NCI-H1092 (cell line): ENCODE measurements at places on chromosomes 2 and 18.
A peak's percentile ranks its signal among the peaks of the same experiment; 100 is the strongest.

- DNase-seq = no peak
Measured at GRCh38 chr2:107338571-107338970, 452.6 kb upstream of the ST6GAL2 start.

DNA sequence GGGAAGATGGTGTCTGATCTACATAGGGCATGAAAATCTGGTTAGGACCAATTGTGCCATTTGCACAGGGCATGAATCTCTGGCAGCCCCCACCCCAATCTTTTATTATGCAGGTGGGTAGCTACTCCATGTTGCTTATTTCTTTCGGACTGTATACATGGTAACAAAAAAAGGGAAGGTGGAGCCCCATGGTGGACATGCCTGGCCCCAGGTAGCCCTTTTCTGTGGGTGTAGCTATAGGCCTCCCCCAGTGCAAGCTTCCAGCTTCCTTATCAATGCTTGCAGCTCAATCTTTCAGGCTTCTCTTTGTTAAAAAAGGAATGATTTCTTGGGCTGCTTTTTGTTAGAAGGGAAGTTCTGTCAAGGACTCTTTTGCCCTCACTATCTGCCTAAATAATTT is 14.3 kb upstream of the UXS1 start:
- DNase-seq = no peak

DNA sequence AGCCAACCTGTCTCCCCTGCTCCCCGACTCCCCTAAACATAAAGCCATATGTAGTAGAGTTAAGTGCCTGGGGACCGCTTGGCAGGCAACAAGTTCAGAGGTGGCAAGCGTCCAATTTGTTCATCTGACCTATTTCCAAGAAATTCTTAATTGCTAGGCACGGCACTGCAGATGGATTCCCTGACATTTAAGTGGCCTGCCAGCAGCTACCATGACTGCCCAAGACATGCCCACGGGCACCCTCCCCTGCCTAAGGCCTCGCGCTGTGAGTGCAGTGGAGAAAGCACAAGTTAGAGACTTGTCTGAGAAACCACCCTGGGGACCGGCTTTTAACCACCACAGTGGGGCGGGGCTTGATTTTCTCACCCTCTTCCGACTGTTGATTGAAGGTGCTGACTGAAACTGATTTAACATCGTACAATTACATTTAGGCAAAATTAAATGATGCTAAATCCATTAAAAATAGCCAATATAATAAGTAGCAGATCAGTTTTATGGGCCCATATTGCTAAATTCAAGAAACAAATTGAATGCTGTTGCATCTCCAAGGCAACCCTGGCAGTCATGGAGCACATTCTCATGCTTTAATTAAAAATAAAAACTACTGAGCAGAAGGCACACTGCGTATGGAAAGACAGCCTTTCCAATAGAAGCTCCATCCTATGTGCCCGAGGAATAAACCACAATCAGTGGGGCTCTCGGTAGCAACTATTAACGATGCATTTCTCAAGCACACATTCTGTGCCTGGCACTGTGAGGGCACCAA is 163.6 kb upstream of the ACAA2 start:
- peak; percentile 45 for DNase-seq

GRCh38 chr2:178479758-178480226 is 465 bp upstream of the PLEKHA3 start:
- DNase-seq = no peak

- DNase-seq = no peak
Measured at GRCh38 chr18:49094979-49095632, 144.3 kb upstream of the SMAD7 start.

DNA sequence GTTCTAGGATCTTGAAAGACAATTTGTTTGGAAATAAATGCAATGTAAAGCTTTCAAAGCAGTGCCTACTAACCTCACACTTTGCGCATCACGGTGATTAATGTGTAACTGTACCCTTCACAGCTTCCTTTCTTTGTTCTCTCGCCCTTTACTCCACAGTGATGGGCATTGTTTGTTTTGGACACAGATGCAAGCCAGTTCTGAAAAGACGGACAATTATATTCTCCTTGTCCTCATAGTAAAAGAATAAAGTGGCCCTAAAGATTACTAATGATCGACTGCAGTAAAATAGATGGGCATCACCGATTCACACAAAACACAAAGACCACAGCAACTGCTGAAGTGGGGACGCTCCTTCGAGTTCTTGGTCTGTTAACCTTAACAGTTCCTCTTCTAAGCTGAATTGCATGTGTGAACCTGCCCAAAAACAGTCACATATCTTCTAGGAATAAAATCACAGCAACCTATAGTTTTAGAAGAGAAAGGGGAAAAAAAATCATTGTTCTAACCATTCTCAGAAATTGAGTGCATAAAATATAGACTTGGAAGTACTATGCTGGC is 7.7 kb downstream of the L3MBTL4 start:
- no peak for DNase-seq

DNA sequence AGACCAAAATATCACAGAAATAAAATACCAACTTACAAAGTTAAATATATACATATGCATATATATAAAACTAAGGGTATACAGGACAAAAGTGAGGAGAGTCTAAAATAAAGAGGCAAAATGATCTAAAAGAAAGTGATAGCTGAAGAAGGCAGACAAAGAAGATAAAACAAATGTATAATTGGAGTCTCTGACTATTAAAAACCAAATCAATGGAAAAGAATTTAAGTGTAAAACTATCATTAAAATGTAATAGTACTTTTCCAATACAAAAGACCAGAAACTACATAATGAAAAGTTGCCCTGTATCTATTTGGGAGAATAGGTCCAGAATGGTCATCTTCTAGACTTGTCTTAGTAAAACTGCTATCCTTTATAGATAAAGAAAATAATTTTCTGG is 267.4 kb upstream of the KLHL14 start:
- no peak for DNase-seq

- DNase-seq = no peak
Measured at GRCh38 chr2:223740679-223741078, 96.7 kb downstream of the AP1S3 start.

DNA sequence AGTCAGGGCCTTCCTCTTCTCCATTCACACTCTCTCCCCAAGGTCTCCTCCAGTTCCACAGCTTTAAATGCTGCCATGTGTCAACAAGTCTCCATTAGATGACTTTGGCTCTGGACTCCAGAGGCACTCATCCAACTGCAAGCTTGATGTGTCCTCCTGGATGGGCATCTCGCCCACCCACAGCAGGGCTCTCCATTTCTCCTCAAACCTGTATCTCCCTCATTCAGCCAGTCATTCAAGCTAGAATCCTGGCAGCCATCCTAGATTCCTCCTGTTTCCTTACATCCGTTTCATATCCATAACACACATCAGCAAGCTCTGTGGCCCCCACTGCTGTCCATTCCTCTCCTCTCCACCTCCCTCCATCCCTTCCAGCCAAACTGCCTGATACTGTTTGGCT is 88.4 kb upstream of the AFF3 start:
- peak; percentile 90 for DNase-seq

DNA sequence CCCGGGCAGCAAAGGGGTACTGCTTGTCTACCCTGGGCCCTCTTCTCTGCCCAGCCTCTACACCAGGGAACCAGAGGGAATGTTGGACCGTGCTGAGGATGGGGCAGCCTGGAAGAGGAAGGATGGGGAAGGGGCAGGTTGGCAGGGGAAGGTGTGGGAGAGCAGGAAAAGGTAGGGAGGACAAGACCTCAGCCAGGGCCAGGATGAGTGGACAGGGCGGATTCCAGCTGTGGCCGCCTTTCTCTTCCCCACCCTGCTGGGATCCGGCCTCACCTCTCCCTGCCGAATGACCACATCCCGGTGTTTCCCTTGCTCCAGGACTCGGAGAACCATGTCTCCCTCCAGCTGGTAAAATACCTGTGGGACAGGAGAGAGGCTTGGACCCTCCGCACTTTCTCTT is 8.9 kb downstream of the HAAO start:
- DNase-seq = no peak

GRCh38 chr2:177893880-177894279 is 178.7 kb downstream of the PDE11A start:
- DNase-seq = no peak

- no peak for DNase-seq
Measured at GRCh38 chr2:8510519-8510918, 171.3 kb upstream of the ID2 start.

DNA sequence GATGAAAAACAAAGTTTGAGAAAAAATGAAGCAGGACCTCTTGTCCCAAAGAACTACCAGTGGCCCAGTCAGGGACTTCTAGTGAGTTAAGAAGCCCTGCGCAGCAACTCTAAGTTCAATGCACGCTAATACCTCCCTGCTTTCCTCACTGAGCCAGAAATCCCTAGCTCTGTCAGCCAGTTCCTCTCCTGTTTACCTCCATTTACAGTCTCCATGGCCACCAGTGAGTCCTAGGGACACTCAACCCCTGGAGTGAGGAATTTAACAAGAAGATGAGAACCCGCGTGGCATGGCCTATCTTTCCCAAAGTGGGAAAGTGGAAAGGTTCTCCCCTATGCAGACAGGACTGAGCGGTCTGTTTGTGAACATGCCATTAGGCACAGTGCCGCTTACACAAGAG is 31.0 kb downstream of the MRPL33 start:
- no peak for DNase-seq

DNA sequence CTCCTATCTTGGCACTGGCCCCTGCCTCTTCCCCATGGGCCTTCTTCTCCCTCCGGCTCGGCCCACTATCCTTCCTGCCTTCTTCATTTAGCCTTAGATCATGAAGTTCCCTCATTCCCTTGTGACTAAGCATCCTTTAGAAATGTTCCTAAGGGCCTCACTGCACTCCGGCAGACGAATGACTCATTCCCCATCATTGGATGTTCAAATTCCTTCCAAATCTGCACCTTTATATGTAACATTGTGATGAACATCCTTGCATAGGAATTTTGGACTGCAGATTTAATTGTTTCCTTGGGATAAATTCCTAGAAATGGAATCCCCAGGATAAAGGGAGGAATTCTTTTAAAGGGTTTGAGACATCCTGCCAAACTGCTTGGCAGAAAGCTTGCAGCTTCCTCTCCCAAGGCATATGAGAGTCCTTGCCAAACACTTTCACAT is 19.0 kb downstream of the CRACDL start:
- no peak for DNase-seq

DNA sequence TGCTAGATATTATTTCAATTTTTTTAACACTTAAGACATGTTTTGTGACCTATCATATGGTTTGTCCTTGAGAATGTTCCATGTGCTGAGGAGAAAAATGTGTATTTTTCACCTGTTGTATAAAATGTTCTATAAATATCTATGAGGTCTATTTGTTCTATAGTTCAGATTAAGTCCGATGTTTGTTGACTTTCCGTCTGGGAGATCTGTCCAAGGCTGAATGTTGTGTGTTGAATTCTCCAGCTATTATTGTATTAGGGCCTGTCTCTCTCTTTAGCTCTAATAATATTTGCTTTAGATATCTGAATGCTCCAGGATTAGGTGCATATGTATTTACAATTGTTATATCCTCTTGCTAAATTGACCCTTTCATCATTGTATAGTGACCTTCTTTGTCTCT is 144.1 kb downstream of the NYAP2 start:
- no peak for DNase-seq

- DNase-seq = no peak
Measured at GRCh38 chr2:120279708-120280107, 27.1 kb downstream of the RALB start.

DNA sequence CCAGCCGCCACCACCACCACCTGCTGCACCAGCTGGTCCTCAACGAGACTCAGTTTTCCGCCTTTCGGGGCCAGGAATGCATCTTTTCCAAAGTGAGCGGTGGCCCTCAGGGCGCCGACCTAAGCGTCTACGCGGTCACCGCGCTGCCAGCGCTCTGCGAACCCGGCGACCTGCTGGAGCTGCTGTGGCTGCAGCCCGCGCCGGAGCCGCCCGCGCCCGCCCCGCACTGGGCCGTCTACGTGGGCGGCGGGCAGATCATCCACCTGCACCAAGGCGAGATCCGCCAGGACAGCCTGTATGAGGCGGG is 1.6 kb downstream of the LRATD1 start:
- no peak for DNase-seq
